ENCODE measurements at places on chromosomes 13 and 19. TPM values are rescaled to one million over a fixed set of nuclear protein-coding genes. Genes with fewer than 3 reads are reported as not detected.

The CIC gene
- total RNA-seq, result 64.0 TPM

The ZNF428 gene
- 57.1 TPM for total RNA-seq

The SMIM44 gene
- not detected for total RNA-seq

The NPAS1 gene
- total RNA-seq, result not detected

The PCSK4 gene
- 5.4 TPM for total RNA-seq

Data from esophagus muscularis mucosa (tissue), 4 donors.